ENCODE measurements at places on chromosomes 4 and X. TPM values are rescaled to one million over a fixed set of nuclear protein-coding genes. Genes with fewer than 3 reads are reported as not detected.

Gene PRDM8
- 15.0 TPM for total RNA-seq

Gene SLITRK4
- total RNA-seq = 3.2 TPM

Gene USP38
- 14.7 TPM for total RNA-seq

Gene OPHN1
- total RNA-seq = 11.5 TPM

Gene UGT2B7
- not detected for total RNA-seq

Gene EFHC2
- 3.2 TPM for total RNA-seq

Gene TLL1
- 7.9 TPM for total RNA-seq

Gene TAF7L
- total RNA-seq = 2.5 TPM

Gene POF1B
- total RNA-seq = 18.7 TPM

Gene ANK2
- 64.6 TPM for total RNA-seq

Gene CLNK
- not detected for total RNA-seq

Gene TKTL2
- not detected for total RNA-seq

Gene MAGEE1
- total RNA-seq = 3.4 TPM

Gene GUCY1B1
- total RNA-seq = 22.8 TPM

Gene AWAT2
- not detected for total RNA-seq

Gene USP26
- not detected for total RNA-seq

Gene RTL3
- not detected for total RNA-seq

Gene AR
- total RNA-seq = 35.1 TPM

Gene PNMA6F
- total RNA-seq = not detected

Gene WDR17
- 2.0 TPM for total RNA-seq

Gene AMOT
- 9.8 TPM for total RNA-seq

Gene MAGEA10
- total RNA-seq = not detected

Gene TLR10
- total RNA-seq = not detected

Gene PRR32
- not detected for total RNA-seq

Gene BANK1
- 1.5 TPM for total RNA-seq

Gene HPGDS
- 0.98 TPM for total RNA-seq

Gene LAGE3
- total RNA-seq = 27.7 TPM

Gene IL15
- total RNA-seq = 11.5 TPM

Gene GAGE12J
- total RNA-seq = not detected

Gene PAGE2B
- not detected for total RNA-seq
